ENCODE measurements at places on chromosomes 5 and 9.

DNA sequence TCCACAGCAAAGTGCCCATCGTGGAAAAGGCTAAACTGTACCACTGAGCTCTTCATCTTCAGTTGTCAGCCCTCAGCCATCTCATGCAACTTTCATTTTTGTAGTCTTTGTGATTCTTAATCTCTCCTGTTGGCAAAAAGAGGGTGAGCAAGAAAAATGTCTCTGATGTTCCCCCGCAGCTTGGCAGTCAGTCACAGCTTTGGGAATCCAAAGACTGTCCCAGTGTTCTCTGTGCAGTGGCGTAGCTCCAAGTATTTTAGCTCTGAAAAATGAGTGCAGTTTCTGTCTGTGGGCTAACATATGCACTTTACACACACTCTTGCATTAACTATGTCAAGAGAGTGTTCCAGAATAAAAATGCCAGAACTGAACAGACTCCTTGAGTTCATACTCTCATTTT, 372.2 kb downstream of the TMEM232 start:
- no peak for DNase-seq

DNA sequence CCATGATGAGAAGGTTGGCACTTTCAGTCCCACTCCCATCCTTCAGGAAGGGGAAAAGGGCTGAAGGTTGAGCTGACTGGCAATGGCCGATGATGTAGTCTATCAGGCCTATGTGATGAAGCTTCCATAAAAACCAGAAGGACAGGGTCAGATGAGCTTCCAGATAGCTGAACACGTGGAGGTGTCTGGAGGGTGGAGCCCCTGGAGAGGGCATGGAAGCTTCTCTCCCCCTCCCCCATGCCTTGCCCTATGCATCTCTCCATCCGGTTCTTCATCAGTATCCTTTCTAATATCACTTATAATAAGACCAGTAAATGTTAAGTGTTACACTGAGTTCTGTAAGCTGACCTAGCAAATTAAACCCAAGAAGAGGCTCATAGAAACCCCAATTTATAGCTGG, 32.6 kb upstream of the SMU1 start:
- DNase-seq: no peak

DNA sequence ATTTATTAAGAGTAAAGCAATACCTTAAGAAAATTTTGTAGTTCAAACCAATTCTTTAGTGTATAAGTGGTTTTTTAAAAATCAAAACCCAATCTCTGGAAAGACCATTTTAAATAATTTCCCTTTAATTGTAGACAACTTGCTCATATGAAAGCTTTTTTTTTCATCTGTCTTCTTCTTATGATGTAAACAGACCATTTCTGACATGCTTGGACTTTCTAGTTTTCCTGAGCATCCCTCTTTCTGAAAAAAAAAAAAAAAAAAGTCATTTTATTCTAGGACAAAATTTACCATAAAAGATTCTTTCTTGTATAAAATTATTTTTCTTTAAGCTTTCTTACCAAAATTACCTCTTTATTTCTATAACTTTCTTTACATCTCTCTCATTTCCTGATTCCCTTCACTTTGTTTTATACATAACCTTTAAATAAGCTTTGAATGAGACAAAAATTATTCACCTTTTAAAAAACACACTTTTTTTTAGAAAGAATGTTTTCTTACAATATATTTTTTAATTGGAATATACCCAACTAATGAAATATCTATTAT, 67.5 kb downstream of the COL15A1 start:
- DNase-seq: peak; percentile 39

GRCh38 chr5:82332886-82333615, 54.9 kb upstream of the RPS23 start:
- no peak for DNase-seq

GRCh38 chr9:123087359-123087888, 54.0 kb downstream of the GPR21 start:
- DNase-seq: no peak

DNA sequence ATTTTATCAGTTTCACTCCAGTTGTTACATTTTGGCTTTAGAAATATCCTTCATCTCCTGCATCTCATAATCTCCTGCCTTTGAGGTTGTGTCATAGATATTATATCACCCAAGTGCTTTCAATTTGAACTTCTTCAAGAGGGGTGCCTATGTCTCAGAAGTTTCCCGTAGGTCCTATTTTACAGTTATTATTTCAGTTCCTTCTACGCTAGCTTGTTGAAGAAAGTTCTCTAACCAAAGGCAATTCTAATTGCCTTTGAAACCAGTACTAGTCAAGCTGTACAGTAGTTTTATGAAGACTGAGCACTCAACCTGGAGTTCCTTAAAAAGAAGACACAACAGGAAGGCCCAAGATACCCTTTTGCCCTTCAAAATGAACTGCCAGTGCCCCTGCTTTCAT, 116.4 kb downstream of the ZCCHC7 start:
- DNase-seq: no peak

GRCh38 chr9:100425758-100426157, 1.2 kb upstream of the MSANTD3 start:
- DNase-seq: no peak

DNA sequence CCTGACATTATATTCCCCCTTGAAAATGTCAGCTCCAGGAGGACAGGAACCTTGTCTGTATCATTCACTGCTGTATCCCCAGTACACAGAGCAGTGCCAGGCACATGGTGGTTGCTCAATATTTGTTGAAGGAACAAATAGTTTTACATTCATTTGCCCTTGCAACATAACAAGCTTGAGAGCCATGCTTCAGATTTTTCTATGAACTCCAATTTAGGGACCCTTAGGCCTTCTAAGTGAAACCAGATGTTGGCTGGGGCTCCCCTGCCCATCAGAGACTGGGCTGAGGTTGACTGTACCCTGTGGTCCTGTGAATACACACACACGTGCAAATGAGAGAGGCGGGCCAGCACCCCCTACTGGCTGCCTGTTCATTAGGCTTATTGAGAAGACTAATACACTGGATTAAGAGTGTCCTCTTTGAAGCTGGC, 214.9 kb upstream of the WWC1 start:
- peak; percentile 36 for DNase-seq

GRCh38 chr5:149129181-149129580, 12.1 kb upstream of the ABLIM3 start:
- no peak for DNase-seq

GRCh38 chr9:112252194-112252593, 77.1 kb upstream of the SUSD1 start:
- no peak for DNase-seq

DNA sequence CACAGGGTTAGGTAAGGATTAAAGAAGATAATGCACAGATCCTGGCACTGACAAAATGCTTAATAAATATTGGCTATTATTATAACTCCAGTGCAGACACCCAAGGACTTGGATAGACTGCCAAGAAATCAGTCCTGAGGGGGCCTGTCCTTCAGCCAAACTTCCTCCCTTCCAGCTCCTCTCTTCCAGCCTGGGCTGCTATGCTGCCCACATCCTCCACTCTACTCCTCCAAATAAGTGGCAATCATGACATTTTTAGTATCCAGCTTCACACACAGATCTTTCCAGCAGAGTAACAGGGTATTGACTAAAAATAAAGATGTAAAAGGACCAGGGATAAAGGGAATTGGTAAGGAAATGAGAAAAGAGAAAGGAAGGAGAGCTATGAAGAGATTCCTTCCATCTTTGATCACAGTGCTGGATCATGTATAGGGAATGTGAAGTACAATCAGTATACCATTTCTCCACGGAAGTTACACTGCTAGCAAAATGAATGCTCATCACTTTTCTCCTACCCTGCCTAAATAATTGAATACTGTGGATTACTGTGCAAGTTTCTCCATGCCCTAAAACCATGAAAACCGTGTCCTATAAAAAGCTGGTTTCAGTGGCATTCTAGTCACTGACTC, 136.0 kb upstream of the OSMR start:
- no peak for DNase-seq

DNA sequence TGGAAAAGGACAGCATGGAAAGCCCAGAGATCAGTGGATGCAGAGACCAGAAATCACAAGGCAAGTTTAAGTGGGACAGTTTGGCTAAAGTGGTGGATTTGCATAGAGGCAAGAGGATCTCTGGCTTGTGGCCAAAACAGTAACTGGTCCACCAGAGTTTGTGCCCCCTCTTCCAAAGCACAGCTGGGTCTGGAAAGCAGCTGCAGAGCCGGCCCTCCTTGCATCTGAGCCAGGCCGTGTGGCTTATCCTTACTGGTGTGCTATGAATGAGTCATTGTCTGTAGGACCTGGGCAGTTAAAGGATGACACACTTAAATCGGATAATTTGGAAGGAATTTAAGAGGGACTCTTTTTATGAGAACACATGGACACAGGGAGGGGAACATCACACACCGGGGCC, 146.6 kb downstream of the PIP5K1B start:
- no peak for DNase-seq

DNA sequence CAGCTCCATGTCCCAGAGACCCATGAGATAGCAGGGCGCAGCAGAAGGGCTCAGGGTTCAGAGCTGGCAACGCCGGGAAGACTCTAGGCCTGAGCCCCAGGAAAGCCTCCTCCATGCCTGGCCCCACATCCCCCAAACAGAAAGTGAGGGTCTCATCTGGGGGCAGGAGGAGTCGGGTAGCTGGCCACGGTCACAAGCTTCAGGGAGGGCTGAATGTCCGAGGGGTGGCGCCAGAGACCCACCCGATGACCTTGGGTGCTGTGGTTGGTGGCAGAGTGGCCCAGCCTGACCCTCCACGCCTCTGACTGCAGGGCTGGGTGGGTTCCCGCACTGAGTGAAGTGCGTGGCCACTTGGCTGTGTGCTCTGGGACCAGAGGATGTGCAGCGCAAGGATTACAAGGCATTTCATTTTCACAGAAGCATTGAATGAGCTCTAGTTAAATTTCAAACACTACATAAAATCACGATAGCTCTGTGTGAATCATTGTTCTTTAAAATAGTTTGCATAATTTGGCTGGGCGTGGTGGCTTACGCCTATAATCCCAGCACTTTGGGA, 3.0 kb downstream of the C8G start:
- DNase-seq: peak; percentile 71

DNA sequence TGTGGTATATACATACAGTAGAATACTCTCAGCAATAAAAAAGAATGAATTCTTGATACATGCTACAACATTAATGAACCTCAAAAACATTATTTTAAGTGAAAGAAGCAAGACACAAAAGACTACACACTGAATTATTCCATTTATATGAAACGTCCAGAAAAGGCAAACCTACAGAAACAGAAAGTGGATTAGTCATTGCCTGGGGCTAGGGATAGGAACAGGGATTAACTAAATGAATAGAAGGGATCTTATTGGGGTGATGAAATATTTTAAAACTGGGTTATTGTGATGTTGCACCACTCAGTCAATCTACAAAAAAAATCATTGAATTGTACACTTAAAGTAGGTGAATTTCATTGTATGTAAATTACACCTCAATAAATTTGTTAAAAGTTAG, 326.7 kb downstream of the PIK3R1 start:
- DNase-seq: no peak

DNA sequence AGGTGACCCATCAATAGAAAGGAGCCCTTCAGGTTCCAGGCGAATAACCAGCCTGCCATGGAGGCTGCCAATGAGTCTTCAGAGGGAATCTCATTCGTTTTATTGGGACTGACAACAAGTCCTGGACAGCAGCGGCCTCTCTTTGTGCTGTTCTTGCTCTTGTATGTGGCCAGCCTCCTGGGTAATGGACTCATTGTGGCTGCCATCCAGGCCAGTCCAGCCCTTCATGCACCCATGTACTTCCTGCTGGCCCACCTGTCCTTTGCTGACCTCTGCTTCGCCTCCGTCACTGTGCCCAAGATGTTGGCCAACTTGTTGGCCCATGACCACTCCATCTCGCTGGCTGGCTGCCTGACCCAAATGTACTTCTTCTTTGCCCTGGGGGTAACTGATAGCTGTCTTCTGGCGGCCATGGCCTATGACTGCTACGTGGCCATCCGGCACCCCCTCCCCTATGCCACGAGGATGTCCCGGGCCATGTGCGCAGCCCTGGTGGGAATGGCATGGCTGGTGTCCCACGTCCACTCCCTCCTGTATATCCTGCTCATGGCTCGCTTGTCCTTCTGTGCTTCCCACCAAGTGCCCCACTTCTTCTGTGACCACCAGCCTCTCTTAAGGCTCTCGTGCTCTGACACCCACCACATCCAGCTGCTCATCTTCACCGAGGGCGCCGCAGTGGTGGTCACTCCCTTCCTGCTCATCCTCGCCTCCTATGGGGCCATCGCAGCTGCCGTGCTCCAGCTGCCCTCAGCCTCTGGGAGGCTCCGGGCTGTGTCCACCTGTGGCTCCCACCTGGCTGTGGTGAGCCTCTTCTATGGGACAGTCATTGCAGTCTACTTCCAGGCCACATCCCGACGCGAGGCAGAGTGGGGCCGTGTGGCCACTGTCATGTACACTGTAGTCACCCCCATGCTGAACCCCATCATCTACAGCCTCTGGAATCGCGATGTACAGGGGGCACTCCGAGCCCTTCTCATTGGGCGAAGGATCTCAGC, at the start of gene OR1K1:
Gene OR1K1, plus strand, starts transcription at position 58 of the 995 bp plus-strand sequence. Its CDS starts 0 bp downstream, at position 58.
- no peak for DNase-seq

- DNase-seq: peak; percentile 68
Measured at GRCh38 chr9:137482094-137482781, 23.1 kb upstream of the NSMF start.

GRCh38 chr5:168931638-168932345, 352.6 kb upstream of the PANK3 start:
- no peak for DNase-seq

DNA sequence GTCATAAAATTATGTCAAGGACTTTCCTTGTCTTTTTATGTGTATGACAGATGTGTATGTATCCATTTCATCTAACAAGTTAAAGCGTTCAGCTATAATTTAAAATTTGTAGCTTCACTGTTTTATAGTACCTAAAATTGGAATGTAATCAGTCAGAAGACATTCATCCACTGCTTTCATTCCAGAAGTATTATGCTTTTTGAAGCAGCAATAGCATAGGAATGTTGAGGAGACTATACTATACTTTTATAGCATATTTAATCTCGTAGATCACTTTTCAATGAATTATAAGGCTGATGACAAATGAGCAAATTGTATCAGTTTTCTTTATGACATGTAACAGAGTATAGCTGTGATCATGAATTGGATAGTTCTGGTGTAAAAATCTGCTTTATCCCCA, 6.9 kb downstream of the PCDHGA12 start:
- DNase-seq: no peak

DNA sequence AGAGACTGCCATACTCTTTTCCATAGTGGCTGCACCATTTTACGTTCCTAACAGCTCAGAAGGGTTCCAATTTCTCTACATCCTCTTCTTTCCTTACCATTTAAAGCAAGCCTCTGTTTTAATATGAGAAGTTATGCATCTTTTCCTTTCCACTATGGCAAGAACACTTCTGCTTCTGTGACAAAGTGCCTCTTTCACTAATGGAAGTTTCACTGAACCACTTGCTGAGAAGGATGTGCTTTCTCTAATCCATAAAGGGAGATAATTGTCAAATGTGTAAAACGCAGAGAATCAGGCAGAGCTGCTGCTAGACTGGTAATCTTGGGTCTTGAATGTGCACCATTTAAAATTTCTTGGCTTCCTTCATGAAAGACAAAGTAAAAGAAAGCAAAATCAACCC, 131.6 kb downstream of the PJA2 start:
- no peak for DNase-seq

DNA sequence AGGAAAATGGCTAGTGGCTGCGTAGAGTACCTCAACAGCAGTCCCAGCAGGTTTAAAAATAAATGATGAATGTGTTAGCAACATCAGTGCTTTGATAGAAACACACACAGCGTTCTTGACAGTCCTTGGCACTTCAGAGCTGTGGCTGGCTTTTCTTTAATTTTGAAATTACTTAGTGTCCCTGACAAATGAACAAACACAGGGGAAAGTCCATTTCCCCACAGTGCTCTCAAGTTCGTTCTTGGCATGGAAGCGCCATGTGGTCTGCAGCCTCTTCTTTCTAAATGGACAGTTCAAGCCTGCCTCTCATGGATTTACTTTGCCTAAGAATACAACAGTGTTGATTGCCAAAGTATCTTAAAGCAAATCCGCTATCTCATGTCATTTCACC, 102.2 kb downstream of the ADAMTS12 start:
- DNase-seq: no peak
